ENCODE measurements at places on chromosomes 7 and 10.

DNA sequence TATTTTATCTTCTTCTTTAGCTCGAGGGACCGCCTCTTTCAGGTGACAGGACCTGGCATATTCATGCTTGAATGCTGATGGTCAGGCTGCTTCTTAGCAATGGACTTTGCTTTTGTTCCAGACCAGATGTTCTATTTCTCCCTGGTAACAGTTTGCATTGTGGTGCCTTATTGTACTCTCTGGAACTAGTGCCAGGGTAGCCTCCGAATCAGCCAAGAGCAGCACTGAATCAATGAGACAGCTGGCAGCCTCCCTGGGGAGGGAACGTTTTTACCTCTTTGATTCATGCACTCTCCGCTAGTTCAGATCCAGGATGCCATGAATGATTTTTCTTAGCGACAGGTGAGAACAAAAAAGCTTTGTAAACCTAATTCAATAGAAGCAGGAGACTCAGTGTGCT, 54.1 kb upstream of the NXPH1 start:
- no peak for DNase-seq

GRCh38 chr10:62648921-62649320, 155.6 kb upstream of the ADO start:
- no peak for DNase-seq

GRCh38 chr10:28566458-28567015, 33.6 kb downstream of the WAC start:
- no peak for DNase-seq

- no peak for DNase-seq
Observed at GRCh38 chr10:92699518-92700381, 10.0 kb downstream of the HHEX start.

GRCh38 chr7:88835147-88835728, 39.7 kb upstream of the TEX47 start:
- peak; percentile 7 for DNase-seq

- no peak for DNase-seq
Observed at GRCh38 chr7:77760809-77761453, 37.3 kb downstream of the TMEM60 start.

- no peak for DNase-seq
Observed at GRCh38 chr7:131302446-131302845, 25.2 kb upstream of the MKLN1 start.

- no peak for DNase-seq
Observed at GRCh38 chr7:95172420-95172819, 151.9 kb downstream of the PON1 start.

DNA sequence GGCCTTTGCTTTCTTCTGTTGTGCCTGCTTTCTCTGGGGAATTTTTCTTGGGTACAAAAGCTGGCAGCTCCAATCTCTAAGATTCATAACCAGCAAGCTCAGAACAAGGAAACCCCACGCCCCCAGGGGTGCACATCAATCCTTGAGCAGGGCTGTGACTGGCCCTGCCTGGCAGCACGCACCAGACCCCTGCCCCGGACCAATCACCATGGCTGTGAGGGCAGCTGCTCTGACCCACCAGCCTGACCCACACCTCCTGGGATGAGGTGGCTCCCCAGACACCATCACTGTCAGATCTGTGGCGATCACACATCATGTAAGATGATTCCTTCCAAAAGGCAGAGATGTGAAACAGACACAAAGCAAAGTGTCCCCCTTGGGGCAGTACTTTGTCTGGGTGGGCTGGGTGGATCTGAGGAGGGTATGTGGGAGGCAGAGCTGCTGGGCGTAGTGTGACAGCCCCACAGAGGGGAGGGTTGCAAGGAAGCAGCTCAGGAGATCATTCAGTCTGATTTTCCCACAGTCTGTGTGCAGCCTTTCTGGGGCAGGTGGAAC, 175.5 kb upstream of the SHH start:
- DNase-seq: no peak

DNA sequence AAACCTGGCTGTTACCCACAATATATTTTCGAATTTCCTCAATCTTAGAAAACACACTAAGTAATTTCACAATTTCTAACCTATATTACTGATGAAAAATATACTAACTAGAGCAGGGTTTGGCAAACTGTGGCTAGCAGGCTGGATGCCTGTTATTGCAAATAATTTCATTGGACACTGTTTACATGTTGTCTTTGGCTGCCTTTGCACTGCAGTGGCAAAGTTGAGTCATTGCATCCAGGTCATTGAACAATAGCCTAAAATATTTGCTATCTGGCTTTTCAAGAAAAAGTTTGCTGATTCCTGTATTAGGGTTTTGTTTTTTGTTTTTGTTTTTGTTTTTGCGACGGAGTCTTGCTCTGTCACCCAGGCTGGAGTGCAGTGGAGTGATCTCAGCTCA, 47.2 kb downstream of the KIF11 start:
- DNase-seq: no peak

DNA sequence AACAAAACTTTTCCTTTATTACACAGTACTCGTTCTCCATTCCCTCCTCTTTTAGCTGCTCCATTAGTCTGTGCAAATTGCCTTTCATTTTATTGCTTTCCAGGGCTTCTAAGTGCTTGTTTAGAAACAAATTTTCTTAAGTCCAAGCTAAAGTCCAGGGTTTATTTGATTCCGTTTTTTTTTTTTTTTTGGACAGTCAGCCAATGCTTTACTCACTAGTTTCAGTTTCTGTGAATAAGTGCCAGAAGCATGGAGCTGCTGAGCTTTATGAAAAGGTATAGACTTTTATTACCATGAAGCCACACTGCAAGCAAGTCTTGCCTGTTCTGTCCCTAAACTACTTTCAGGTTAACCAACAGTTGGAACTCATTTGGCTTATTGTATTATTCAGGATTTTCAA, 455.0 kb downstream of the GFRA1 start:
- no peak for DNase-seq

GRCh38 chr7:1085910-1086421, 1.9 kb upstream of the GPER1 start:
- DNase-seq: no peak

DNA sequence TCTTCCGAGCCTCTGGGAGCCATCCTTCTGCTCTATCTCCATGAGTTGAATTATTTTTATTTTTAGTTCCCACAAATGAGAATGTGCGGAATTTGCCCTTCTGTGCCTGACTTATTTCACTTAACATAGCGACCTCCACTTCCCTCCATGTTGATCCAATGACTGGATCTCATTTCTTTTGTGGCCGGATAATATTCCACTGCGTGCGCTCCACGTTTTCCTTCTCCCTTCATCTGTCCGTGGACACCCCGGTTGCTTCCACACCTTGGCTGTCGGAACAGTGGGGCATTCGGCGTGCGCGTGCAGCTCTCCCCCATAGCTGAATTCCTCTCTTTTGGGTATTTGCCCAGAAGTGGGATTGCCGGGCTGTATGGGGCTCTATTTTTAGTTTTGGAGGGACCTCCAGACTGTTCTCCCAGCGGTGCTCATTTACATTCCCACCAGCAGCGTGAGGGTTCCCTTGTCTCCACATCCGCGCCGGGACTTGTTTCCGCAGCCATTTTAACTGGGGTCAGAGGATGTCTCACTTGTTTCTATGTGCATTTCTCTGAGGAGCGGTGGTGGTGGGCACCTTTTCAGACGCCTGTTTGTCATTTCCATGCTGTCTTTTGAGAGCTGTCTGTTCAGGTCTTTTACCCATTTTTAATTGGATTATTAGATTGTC, 51.0 kb upstream of the SUN1 start:
- no peak for DNase-seq

DNA sequence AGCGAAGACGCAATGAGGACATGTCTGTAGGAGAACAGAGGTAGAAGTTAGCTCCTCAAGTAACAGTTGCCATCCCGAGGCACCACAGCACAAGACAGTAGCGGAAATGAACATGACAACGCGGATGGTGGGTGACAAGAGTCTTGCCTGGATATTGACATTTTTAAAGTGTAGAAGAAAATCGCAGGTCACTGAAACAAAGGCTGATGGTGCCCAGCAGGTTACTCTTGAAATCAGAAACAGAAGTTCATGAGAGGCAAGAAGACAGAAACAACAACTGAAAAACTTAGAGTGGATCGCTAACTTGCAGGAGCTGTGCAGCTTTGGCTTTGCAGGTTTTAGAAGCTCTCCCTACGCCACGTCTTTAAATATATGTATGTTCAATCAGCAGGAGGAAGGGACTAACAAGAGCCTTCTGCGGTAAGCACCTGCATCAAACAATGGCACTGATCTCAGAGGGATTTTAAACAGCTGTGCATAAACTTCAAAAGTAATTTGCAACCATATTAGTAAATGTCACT, 1.8 kb downstream of the PRKCQ start:
- no peak for DNase-seq

DNA sequence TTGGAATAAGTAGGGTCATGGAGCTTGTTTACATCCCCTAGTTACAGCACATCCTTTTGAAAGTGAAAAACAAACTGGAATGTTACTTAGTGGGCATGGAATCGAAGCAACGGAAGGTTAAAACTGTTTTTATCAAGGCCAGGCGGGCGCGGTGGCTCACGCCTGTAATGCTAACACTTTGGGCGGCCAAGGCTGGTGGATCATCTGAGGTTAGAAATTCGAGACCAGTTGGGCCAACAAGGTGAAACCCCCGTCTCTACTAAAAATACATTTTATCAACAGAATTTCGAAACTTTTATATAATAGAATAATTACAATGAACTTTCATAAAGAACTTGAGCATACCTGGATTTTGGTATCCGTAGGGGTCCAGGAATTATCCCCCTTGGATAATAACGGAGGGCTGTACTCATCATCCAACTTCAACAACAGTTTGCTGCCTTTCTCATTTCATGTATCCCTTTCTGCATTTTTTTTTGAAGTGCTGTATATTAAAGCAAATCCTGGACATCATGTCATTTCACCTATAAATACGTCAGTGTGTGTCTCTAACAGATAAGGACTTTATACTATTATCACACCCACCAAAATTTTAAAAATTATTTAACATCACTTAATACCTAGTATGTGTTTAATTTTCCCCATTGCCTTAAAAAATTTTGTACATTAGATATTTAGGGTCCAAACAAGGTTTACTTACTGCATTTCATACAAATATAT, 1.3 kb upstream of the TMED4 start:
- DNase-seq: no peak

- DNase-seq: peak; percentile 38
Observed at GRCh38 chr10:128263891-128264688, 137.9 kb upstream of the MKI67 start.

GRCh38 chr10:58107506-58107905, 160.2 kb downstream of the IPMK start:
- DNase-seq: peak; percentile 30

DNA sequence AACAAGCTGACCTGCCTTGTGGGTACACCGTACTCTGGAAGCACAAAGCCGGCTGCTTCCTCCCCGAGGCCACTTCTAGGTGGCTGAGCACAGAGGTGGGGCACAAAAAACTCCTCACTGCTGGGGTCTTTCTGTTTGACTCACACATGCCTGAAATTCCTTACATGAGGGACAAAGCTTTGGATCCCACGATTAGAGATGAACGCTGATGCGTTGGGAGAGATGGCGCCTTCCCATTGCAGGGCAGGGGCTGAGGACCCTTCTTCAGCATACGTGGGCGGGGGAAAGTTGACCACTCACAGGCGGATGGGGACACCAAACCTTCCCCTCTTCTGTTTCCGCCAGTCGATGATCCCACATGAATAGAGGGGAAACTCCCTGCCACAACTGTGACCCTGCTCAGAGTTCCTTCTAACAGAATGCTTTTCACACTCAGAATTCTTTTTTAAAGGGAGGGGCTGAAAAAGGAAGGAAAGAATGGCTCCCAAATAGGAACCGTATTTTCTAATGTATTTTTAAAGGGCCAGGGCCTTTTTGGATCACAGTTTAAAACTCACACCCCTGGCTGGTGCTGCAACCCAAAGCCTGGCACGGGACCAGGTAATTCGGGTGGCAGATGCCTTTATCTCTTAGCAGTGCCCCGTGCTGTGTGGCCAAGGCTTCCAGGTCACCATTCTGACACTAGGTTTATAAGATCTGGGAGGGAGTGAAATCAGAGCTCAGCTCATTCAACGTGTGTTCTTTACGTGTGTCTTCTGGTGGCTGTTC, 134.0 kb downstream of the PRKAG2 start:
- no peak for DNase-seq

- DNase-seq: no peak
Observed at GRCh38 chr7:158743219-158743618, 38.6 kb upstream of the NCAPG2 start.

GRCh38 chr10:98316661-98317060, 48.7 kb upstream of the LOXL4 start:
- no peak for DNase-seq

DNA sequence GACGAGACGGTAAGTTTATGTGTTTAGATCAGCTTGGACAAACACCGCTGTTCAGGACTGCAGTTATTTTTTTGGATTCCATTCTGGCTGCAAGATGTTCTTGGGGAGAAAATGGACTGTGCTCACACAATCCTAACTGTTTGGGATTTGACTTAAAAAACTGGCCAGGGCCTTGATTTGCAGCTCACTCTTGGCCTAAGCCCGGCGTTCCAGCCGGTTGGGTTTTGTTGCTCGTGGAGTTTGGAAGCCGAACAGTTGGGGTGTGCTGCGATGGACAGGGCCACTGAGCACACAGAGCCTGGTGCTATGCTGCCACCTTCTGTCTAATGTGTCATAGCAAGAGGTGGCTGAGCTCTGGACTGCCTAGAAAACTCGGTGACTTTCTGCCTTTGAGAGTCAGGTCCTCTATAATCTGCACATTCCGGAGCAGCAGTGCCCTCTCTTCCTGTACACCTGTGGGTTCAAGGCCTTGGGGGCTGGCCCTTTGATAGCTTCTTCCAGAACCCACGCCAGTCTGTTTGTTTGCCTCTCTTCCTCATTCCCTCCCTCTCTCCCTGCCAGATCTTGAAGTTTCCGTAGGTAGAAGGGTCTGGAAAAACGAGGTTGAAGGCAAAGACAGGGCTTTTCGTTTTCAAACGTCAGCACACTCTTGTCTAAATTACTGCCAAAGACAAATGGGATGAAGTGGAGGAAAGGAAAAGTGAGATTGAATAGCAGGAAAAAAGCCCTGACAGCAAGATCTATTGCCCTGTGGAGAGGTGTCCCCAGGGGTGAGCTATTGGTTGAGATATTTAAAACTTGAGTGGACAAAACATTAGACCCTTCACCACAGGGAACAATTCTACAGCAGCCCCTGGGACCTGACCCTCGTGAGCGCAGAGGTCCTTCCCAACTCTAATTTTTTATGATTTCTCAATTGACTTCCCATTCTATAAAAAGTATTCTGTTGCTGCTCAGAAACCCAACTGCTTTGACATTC, 167.5 kb upstream of the HABP2 start:
- DNase-seq: peak; percentile 77

DNA sequence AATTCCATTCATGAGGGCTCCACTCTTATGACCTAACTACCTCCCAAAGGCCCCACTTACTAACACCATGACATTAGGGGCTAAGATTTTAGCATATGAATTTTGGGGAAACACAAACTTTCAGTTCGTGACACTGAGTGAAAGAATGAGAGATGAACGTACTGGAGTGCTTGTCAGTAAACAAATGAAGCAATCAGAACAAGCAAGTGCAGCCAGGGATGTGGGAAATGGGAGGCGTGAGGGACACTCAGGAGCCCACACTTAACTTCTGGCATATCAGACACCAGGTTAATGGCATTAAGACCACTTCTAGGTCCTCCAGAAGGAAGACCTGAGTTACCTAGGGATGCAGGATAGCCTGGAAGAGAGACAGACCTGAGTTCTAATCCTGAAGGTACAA, 2.3 kb upstream of the MDFIC start:
- no peak for DNase-seq

GRCh38 chr7:2570021-2570420, 11.2 kb downstream of the IQCE start:
- no peak for DNase-seq

- DNase-seq: no peak
Observed at GRCh38 chr7:134287916-134288659, 28.6 kb downstream of the SLC35B4 start.

GRCh38 chr10:75776738-75777504, 345.5 kb downstream of the LRMDA start:
- DNase-seq: no peak

GRCh38 chr7:53350241-53350640, 314.8 kb downstream of the POM121L12 start:
- peak; percentile 1 for DNase-seq
